Right ventricle myocardium inferior (tissue), 1 donor: ENCODE measurements at places on chromosomes 4 and X. TPM values are rescaled to one million over a fixed set of nuclear protein-coding genes. Genes with fewer than 3 reads are reported as not detected.

The DSPP gene
- not detected for total RNA-seq

The KLB gene
- 0.30 TPM for total RNA-seq

The LINC00632 gene
- 187 TPM for total RNA-seq

The UGT2B11 gene
- not detected for total RNA-seq

The RGN gene
- total RNA-seq, result 14.1 TPM

DNA sequence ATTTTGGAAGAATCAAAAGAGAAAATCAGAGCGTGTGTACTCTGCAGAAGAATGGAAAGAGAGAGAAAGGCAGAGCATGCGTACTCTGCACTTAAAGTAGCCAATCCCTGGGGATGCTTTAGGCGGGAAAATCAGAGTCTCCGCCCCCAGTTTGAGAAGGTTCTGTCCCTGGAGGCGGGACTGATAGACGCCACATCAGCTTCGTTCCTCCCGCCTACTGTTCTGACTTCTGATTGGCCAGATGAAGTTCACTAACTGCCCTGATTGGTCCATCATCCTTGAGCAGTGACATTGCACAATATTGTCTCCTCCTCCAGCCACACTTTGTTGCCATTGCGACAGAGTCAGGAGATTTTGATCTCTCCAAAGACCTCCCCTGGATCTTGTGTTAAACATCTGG, 23.8 kb downstream of the SSX1 start:
- DNase-seq, result no peak

DNA sequence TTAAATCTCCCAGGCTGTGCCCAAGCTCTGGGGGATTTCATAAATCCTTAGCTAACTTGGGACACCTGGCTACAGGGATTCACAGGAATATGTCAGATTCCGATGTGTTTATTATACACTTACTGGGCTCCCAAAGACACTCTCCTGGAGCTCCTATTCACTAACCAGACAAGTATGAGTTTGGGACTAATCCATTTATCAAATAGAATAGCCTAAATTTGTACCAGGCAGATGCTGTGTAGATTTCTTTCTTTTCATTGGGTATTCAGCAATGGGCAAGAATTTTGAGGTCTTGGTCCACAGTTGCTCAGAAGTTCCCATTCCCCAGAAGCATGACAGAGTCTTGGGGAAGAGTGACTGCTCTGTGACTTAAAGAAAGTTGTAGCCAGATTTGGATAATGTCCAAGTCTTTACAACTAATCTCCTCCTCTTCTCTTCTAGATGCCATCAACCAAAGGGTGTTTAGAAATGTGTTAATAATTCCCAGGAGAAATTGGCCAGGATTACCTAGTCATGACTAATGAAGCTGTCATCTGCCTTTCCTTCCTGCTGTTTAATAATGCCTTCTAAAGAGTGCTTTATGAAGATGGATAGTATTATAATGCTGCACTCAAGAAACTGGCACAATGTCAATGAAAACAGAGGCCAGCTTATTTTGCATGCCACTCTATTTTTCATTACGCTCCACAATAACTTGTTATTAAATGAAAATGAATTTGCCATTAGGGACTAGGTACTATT, 120.9 kb downstream of the CHIC2 start:
- DNase-seq, result no peak

DNA sequence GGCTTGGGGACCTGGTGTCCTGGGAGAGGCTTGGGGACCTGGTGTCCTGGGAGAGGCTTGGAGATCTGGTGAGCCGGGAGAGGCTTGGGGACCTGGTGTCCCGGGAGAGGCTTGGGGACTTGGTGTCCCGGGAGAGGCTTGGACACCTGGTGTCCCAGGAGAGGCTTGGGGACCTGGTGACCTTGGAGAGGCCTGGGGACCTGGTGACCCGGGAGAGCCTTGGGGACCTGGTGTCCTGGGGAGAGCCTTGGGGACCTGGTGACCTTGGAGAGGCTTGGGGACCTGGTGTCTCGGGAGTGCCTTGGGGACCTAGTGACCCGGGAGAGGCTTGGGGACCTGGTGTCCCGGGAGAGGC, 12.6 kb downstream of the SHOX start:
- no peak for DNase-seq

GRCh38 chrX:66672106-66672505, 33.2 kb upstream of the EDA2R start:
- DNase-seq, result no peak

DNA sequence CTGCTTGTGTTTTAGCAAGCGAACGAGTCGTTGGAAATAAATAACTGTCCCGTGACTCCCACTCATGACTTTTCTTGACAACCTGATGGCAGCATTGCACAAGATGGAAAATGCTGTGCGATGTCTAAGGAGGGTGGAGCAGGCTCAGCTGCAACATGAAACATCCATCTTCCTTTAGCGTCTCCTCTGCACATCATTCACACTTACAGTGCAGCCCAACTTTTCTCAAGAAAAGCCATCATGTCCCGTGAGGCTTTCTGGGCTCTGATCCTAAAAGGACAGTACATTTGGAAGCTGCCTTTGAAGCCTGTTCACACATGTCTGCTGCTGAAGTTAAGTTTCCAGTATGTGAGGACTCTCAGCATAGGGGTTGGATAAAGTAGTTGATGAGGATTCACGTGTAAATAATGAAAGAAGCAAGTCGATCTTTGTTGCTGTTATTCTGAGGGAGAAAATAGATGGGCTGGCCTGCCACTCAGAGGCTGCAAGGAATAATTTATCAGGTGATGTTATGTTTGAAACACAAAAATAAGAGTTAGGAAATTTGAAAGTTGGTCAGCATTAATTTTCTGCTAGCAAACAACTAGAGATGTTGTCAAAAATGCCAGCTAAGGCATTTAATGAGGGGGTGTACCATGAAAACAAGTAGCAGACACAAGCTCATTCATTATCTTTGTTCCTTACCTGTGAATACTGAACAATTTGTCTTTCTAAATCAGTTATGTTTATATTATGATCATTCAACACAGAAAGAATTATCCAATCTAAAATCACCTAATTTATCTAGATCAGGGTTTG, 328.7 kb upstream of the ZFP42 start:
- no peak for DNase-seq

GRCh38 chrX:101749436-101749835, 89.8 kb upstream of the ARMCX2 start:
- no peak for DNase-seq

DNA sequence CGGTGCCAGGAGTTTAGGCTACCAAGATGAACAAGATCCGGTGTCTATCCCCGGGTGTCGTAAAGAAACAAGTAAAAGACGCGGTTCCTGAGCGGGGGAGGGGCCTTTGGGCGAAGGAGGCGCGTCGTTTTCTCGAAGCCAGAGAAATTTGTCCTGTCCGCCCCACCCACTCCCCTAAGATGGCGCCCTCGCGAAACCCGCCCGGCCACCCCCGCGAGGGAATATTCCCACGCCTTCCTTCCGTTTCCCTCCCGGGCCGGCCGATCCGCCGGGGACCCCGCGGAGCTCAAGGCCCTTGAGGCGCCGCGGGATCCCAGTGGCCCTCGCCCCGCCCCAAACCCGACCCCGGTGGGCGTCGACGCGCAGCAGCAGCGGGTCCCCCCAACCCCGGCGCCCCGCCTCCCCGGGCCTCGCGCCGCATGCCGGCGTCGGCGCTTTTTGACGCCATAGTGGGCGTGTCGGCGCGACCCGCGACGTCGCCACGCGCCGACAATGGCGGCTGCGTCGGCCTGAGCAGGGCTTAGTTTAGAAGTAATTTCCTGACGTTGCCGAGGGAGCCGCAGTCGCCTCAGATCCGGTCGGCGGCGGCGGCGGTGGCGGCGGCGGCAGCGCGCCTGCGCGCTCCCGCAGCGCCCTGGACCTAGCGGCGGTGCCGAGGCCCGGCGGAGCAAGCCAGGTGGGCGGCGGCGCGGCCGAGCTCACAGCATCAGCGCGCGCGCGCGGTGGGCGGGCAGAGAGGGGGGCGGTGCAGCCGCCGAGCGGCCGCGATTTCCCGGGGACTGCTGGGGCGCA, 432 bp upstream of the HTATSF1 start:
- peak; percentile 90 for DNase-seq
